ENCODE measurements at places on chromosomes 6 and 20.
A peak's percentile ranks its signal among the peaks of the same experiment; 100 is the strongest.

- H3K27me3 ChIP-seq: peaks cover 4% of the 10 kb centered on the region
- H3K27ac ChIP-seq: peak overlapping the region; percentile 96
- H3K4me3 ChIP-seq: no peak overlapping the region
- no peak for DNase-seq
- peaks cover 31% of the 10 kb centered on the region for H3K36me3 ChIP-seq
These were observed 3.6 kb downstream of the RPS21 start for GRCh38 chr20:62390317-62391164.

DNA sequence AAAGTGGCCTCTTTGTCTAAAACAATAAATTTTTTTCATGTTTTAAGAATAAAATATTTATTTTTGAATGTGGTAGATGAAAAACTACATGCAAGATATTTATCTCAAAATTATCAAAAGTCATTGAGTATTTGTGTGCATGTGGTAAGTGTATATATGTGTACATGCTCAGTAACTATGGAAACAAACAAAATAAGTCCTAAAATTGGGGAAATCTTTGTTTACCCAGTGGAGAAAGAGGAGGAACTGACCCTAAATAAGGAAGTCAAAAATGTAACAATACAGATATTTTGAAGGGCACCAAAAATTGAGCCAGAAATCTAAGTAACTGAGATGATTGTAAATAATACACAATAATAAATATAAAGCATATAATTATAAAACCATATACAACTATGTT, 639.2 kb downstream of the MAFB start:
- H3K36me3 ChIP-seq: no peaks in the 10 kb centered on the region
- H3K4me1 ChIP-seq: peaks cover 8% of the 10 kb centered on the region
- no peaks in the 10 kb centered on the region for H3K27me3 ChIP-seq
- no peak overlapping the region for H3K27ac ChIP-seq
- no peak overlapping the region for H3K4me3 ChIP-seq

DNA sequence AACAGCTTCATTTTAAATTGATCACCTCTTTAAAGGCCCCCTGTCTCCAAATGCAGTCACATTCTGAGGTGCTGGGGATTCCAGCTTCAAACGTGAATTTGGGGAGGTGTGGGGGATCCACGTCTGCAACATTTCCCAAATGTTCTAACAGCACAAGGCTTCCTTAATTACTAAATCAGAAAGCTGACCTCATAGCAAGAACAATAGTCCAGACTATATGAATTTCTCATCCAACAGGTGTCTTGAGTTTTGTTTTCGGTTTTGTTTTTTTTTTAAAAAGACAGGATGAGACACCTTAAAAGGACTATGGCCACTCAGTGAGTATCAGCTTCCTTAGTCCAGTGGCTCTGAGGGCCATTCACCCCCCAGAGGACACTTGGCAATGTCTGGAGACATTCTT, 11.5 kb downstream of the ATP9A start:
- H3K36me3 ChIP-seq: peaks cover 35% of the 10 kb centered on the region
- peaks cover 38% of the 10 kb centered on the region for H3K4me1 ChIP-seq
- H3K27me3 ChIP-seq: no peaks in the 10 kb centered on the region
- no peak overlapping the region for H3K4me3 ChIP-seq
- DNase-seq: no peak

GRCh38 chr6:41697861-41698781, 37.3 kb downstream of the TFEB start:
- H3K27me3 ChIP-seq: peaks cover 12% of the 10 kb centered on the region
- DNase-seq: no peak
- H3K4me3 ChIP-seq: no peak overlapping the region
- peaks cover 43% of the 10 kb centered on the region for H3K4me1 ChIP-seq
- no peaks in the 10 kb centered on the region for H3K36me3 ChIP-seq

DNA sequence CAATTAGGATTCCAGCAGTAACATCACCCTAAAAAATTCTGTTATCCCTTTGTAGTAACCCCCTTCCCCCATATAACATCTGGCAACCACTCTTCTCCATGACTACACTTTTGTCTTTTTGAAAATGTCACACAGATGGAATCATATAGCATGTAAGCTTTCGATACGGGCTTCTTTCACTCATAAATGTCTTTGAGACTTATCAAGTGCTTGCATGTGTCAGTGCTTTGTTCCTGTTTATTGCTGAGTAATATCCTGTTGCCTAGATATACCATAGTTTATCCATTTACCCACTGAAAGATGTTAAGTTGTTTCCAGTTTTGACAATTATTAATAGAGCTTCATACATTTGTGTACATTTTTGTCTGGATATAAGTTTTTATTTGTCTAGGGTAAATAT, 10.4 kb upstream of the SNPH start:
- H3K27ac ChIP-seq: no peak overlapping the region
- DNase-seq: no peak
- no peak overlapping the region for H3K4me3 ChIP-seq
- no peaks in the 10 kb centered on the region for H3K4me1 ChIP-seq
- peaks cover 3% of the 10 kb centered on the region for H3K27me3 ChIP-seq

DNA sequence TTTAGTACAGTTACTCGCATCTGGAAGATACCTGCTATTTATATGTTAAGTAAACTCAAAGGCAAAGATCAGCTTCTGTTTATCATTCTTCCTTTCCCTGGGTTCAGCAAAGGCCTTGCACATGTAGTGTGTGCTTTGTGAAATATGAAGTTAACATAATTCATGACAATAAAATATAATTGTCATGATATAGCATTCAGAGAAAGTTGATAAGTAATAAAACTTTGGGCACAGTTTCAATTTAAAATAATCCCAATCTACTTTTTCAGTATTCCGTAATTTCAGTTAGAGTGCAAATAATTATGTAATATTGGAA, 51.9 kb upstream of the ZNF217 start:
- DNase-seq: no peak
- H3K4me1 ChIP-seq: peaks cover 21% of the 10 kb centered on the region
- no peaks in the 10 kb centered on the region for H3K36me3 ChIP-seq
- H3K4me3 ChIP-seq: no peak overlapping the region

DNA sequence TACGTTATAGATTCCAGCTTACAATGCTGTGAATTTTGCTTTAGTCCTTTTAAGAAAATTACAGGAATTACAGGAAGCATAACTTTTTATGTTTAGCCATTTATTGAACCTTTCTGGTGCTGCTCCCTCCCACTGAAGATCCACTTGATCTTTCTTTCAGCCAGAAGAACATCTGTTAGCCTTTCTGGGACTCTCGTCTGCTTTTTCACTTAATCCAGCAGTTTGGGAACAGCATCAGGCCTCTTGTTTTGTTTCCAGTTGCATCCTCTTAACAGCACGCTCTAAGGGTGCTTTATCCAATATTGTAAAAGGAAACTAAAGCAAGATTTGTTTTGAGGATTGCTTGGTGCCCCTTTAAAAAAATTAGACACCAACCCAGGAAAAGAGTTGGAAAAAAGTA, 10.3 kb upstream of the CYP24A1 start:
- no peak for DNase-seq
- H3K36me3 ChIP-seq: no peaks in the 10 kb centered on the region
- no peak overlapping the region for H3K4me3 ChIP-seq
- H3K4me1 ChIP-seq: no peaks in the 10 kb centered on the region

DNA sequence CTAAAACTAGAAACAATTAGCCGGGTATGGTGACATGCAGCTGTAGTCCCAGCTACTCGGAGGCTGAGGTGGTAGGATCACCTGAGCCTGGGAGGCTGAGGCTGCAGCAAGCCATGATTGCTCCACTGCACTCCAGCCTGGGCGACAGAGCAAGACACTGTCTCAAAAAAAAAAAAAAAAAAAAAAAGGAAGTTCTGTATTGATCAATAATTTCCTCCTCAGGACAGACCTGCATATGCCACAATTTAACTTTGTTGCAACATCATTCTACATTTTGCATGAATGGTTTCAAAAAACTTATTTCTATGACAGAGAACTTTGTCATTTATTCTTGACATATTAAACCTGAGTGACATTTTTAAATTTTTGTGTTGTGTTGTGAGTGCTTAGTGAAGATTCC, 5.5 kb downstream of the DNAJC5 start:
- peaks cover 11% of the 10 kb centered on the region for H3K36me3 ChIP-seq
- H3K27ac ChIP-seq: no peak overlapping the region
- H3K27me3 ChIP-seq: peaks cover 3% of the 10 kb centered on the region

DNA sequence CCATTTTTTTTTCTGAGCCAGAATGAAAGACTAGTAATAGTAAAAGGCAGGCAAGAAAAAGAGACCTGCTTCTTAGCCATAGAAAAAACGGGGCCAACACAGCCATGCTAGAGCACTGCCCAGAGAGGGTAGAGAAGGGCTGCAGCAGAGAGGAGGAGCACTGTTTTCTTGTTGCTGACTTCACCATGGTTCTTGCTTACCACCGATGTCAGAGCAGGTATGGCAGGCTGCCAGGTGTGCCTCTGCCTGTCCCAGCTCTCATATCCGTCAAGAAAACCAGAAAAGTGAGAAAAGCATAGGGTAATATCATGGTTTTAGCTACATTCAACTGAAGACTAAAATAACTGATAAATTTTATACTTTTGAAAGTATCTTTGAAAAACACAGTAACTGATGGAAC, 60.7 kb downstream of the DTNBP1 start:
- peaks cover 7% of the 10 kb centered on the region for H3K36me3 ChIP-seq
- H3K4me1 ChIP-seq: peaks cover 17% of the 10 kb centered on the region
- no peak overlapping the region for H3K27ac ChIP-seq
- no peak for DNase-seq

- DNase-seq: no peak
- H3K27me3 ChIP-seq: peaks cover 12% of the 10 kb centered on the region
- no peaks in the 10 kb centered on the region for H3K4me1 ChIP-seq
- no peak overlapping the region for H3K4me3 ChIP-seq
- H3K27ac ChIP-seq: no peak overlapping the region
- H3K36me3 ChIP-seq: no peaks in the 10 kb centered on the region
These were observed 118.4 kb upstream of the NXT1 start for GRCh38 chr20:23232219-23232581.
